ENCODE measurements at places on chromosomes 11 and 22.

GRCh38 chr11:109249597-109249996 lies 172.4 kb upstream of the C11orf87 start:
- DNase-seq, result no peak

GRCh38 chr11:115391160-115391559 lies 113.1 kb downstream of the CADM1 start:
- no peak for DNase-seq

GRCh38 chr22:48662476-48663135 lies 1165.1 kb downstream of the BRD1 start:
- no peak for DNase-seq

DNA sequence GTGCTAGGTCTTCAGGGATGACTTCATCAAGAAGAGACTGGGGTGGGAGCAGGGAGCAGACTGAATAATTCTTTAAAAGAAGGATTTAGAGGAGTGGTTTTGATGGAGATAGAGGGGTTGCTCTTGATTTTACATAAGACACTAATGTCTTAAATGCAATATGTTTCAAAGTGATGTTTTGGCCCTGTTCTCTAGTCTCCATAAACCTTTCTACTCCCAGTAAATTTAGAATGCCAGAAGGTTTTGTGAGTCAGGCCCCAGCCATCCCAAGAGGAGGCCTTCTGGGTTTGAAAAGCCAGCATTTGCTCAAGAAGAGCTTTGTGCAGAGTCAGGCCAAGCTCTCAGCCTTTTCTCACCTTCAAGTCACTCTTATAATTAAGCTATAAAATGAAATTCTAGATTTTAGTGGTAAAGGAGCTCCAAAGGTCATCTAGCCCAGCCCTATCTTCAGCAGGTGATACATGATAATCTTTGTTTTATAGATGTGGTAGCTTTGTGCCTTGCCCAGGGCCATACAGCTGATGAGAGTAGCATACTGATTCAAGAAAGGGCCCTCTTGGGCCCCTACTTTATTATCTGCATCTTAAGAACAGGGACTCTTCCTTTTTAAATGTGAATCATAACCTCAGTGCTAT lies 122.8 kb upstream of the MTNR1B start:
- no peak for DNase-seq

DNA sequence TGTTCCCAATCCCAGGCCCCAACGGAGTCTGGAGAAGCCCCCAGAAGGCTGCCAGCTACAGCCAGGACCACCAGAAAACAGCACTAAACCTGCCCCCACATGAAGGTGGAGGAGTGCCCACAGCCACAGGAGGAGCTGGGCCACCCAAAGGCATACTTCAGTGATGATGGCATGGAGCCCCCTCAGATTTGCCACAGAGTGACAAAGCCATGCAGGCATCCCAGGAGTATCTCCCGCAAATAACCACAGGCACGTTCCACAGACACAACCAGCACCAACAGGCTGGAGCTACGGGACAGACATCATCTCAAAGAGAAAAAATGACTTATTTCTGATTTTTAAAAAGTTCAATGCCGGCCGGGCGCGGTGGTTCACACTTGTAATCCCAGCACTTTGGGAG lies 10.6 kb downstream of the CARS1 start:
- DNase-seq, result no peak

DNA sequence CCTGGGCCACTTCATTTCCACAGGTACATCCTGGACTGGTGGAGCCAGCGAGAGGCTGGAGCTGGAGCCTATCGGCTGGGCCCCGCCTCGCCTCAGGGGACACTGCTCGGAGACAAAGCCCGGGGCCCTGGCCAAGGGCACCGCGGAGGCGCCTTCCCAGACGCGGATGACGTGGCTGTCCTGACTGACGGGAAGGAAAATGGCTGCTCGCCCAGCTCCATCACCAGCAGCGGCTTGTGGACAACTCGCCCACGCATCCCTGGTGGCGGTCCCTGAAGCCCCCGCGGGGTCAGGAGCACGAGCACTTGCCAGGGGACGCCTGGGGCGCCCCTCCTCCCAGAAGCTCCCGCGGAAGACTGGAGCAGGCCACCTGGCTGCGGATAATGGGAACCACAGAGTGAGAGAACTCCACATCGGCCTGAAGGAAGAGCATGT lies 49.6 kb downstream of the CECR2 start:
- no peak for DNase-seq

DNA sequence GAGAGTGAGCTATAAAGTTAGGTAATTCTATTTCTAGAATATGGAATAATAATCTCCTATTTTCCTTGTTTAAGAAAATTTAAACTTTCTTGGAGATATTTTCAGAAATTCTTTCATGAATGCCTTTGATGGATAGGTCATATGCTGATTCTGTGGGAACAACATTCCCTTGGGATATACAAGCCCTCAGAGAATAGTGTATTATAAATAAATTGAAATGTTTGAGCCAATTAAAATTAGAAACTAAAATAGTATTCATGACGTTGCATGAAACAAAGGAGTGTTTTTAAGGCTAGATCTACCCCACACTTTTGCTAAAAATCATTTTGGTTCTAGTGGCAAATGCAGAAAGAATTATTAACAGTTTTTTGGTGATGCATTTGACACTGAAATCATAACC lies 269.3 kb upstream of the ANO3 start:
- DNase-seq, result no peak

- peak; percentile 15 for DNase-seq
Observed at GRCh38 chr11:8342821-8343681, 79.4 kb upstream of the LMO1 start.

- DNase-seq, result peak; percentile 17
Observed at GRCh38 chr11:33920838-33921613, 29.1 kb upstream of the LMO2 start.

DNA sequence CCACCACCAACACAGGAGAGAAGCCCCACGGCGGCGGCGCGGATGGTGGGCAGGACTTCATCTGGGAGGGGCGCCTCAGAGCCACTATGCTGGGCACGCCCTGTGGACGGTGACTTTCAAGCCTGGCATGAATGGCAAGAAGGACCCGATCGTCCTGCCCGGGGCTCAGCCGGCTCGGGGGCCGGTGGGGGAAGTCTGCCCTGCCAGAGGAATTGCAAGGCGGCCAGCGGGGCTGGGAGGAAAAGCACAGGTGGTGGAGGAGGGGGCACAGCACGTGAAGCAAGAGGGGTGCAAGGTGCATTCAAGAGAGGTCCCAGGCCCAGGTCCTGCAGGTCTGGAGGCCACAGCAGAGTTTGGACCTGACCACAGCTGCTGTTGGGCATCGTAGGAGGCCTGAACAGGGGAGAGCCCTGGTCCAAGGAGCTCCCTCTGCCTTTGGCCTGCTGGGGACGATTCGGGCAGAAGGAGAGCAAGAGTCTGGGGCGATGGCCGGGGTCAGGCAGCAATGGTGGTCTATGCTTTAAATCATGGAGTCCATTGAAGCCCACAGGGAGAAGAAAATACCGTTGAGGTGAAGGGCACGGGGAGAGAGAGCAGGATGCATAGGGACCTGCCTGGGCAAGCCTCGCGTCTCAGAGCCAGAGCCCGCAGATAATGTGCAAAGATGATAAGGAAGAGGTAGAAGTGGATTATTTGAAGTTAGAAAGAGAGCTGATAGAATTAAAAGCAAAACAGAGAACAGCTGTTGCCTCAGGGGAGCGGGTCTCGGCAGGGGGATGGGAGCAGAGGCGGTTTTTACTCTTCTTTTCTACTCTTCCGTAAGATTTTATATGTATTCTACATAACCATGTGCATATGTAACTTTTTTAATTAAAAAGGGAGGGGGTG lies 82.6 kb upstream of the SHISAL1 start:
- no peak for DNase-seq

DNA sequence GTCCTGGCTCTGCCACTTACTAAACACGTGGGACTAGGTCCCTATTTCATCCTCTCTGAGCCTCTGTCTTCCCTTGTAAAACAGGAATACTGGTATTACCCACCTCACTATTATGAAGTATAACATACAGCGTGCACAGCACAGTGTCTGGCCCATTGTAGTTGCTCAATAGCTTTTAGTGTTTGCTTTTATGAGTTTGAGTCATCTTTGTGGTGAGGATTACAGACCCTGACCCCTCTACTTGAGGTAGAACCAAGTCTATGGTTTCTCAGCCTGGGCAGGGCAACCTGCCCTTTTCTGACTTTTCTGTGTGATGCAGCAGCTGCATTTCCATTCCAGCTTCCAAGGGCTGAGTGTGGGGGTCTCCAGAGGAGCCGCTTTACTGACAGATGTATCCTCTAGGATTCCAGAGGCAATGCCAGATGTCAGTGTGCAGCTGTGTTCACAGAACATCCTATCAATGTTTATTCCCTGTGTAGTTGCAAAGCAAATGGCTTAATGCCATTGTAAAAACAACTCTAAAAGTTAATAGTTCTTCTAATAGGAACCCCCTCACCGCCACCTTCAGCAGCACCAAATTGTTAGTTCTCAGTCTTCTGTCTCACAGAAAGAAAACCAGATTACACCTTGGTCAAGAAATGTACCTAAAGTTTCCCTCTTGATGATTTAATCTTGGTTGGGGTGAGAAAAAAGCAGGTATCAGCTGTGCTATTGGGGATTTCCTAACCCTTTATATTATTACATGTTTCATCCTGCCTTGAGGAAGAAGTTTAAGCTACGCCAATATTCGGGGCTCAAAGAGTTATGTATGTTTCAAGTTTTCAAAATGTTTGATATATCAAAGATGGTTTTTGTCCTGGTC lies 16.8 kb downstream of the PRR5L start:
- DNase-seq, result no peak

GRCh38 chr11:112453601-112454577 lies 193.2 kb upstream of the PLET1 start:
- no peak for DNase-seq

- no peak for DNase-seq
Observed at GRCh38 chr11:35031867-35032266, 107.1 kb upstream of the CD44 start.

GRCh38 chr22:38709306-38709705 lies 3.6 kb downstream of the GTPBP1 start:
- no peak for DNase-seq

DNA sequence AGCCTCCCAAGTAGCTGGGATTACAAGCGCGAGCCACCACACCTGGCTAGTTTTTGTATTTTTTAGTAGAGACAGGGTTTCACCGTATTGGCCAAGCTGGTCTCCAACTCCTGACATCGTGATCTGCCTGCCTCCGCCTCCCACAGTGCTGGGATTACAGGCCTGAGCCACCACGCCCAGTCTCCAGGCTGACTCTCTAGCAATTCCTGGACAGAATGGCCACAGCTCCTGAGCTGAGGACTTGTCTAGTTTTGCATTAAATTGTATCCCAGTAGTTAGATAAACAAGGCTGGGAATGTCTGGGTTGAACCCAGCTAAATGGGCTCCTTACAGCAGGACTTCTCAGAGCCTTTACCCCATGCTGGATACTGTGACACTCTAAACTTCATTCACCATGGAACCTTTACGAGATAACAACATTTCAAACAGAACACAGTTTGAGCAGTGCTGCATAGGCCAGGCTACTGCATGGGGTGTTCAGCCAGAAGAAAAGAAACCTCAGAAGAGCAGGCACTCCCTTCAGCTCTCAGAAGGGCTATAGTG lies 13.9 kb upstream of the MOGAT2 start:
- no peak for DNase-seq

- DNase-seq, result peak; percentile 79
Observed at GRCh38 chr22:42270510-42271190, at the start of gene TCF20. Gene TCF20, minus strand, starts transcription at chr22:42270653. Its CDS starts 55,348 bp downstream, at chr22:42215305.

- DNase-seq, result no peak
Observed at GRCh38 chr11:7869467-7869866, 61.6 kb downstream of the OR10A6 start.

DNA sequence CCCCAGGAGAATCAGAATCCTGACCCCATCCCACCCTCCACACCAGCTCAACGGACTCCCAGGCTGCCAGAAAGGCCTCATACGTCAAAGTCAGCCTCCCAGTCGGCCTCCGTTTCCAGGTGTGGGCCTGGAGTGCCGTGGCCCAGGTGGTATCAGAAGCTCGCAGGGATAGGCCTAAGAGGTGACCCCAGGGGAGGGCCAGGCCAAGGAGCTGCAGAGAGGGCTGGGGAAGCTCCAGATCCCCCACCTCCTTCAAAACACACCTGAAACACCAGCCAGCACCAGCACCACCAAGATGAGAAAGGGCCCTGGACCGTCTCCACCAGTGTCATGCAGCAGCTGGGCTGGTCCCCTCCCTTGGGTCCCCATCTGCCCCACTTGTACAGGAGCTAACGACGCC lies 20.3 kb downstream of the ASCL2 start:
- no peak for DNase-seq

- DNase-seq, result no peak
Observed at GRCh38 chr11:129375751-129376657, at the start of gene BARX2. Gene BARX2, plus strand, starts transcription at chr11:129375848. Its CDS starts 188 bp downstream, at chr11:129376036.

- no peak for DNase-seq
Observed at GRCh38 chr11:119332111-119332765, 2.1 kb upstream of the RNF26 start.

DNA sequence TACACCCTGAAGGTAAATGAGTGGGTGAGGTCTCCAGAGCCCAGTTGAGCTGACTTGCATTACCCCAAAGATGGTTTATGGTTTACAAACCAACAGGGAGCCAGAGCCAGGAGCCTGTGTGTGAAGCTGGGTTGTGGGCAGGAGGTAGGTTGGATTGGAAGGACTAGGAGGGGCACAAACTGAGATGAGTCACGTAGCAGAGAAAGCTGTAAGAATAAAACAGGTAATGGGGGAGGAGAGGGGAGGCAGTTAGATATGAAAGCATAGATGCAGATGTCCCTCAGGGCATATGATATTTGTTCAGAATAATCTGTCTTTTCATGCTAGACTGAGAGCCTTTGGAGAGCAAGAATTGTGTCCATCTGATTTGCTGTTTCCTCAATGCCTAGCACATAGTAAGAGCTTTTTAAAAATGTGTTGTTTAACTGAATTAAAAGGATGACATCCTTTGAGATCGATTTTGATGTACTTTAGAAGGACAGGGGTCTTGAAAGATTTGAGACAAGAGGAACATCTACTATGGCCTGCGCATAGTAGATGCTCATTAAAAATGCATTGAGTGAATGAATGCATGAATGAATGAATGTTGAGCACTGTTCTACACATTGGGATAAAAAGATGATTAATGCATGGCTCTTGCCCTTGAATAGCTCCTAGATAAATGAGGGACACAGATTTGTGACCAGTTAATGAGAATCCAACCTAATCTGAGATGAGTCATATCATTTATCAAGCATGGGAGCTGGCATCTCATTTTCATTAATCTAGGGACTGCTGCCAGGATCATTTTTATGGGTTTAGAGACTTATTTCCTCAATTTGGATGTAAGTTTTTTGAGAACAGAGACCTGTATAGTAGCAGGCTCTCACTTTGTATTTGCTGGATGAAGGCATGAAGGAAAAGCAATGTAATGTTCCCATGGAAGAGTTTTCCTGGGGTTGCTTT lies 175.8 kb upstream of the BDNF start:
- DNase-seq, result no peak

GRCh38 chr22:36757668-36758211 lies 18.2 kb downstream of the IFT27 start:
- peak; percentile 66 for DNase-seq

- DNase-seq, result no peak
Observed at GRCh38 chr11:64224891-64225607, 937 bp downstream of the TRPT1 start.

Measured in CD4-positive, alpha-beta T cell treated with Interferon gamma for 1 hour (primary cell).